Psoas muscle (tissue), 8 donors: ENCODE measurements at places on chromosomes 16 and 17. TPM values are rescaled to one million over a fixed set of nuclear protein-coding genes. Genes with fewer than 3 reads are reported as not detected.

Gene TBC1D3C
- total RNA-seq = not detected

- DNase-seq = no peak
Measured at GRCh38 chr17:58210922-58211321, 8.1 kb downstream of the MKS1 start.

GRCh38 chr17:82856361-82856760, 16.5 kb upstream of the ZNF750 start:
- DNase-seq = peak; percentile 10

Gene KRT25
- total RNA-seq = not detected

DNA sequence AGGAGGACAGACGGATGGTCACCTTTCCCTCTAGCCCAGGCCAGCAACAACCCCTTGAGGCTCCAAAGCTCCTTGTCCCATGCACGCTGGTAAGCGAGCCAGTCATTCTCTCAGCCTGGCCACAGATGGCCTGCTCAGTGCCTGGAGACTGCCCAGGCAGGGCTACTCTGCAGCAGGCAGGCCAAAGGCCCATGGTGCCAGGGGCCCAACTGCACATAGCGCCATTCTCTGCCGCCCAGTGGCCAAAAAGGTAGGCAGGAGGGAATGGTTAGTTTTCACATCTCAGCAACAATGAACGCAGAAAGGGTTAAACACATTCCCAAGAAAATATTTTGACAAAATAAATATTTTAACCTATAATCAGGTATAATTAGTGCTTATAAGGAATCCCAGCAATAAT, 7.7 kb upstream of the SREBF1 start:
- no peak for DNase-seq

Gene NOG
- total RNA-seq = 8.5 TPM

Gene SCNN1G
- not detected for total RNA-seq

DNA sequence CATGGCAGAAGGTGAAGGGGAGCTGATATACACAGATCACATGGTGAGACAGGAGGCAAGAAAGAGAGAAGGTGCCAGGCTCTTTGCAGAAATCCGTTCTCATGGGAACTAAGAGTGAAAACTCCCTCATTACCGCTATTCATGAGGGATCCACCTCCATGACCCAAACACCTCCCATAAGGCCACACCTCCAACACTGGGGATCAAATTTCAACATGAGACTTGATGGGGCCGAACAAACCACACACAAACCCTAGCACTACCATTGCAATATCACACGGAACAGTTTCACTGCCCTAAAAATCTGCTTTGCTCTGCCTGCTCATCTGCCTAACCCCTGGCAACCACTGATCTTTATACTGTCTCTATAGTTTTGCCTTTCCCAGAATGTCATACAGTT, 34.8 kb downstream of the C17orf67 start:
- DNase-seq = no peak

DNA sequence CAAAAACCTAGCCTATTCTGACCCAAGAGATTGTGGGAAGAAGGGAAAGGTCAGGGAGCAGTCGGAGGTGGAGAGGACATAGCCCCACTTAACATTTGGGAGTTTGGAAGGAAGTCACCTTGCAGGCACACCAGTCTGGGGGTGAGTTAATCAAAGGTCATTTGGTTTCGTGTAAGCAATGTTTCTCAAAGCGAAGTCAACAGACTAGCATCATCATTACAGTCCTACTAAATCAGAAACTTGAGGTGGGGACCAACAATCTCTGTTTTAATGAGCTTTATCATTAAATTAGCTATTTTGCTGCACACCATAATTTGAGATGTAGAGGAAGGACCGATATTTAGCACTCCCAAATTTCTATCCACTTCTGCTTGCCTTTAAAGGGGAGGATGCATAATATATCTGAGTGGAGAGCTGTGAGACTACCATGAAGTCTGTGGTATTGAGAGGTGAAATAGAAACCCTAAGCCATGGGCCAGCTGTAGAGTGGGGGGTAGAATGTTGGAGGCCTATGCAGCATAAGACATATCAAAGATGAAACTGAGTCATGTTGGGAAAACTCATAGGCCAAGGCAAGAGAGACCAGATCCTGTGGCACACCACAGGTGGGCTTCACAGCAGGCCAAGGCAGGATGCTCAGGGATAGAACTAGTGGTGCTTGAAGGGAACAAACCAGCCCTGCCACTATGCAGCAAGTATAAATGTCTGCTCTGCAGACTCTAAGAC, 141.7 kb upstream of the ANKFN1 start:
- DNase-seq = no peak

GRCh38 chr16:12349936-12350850, 373.7 kb downstream of the SNX29 start:
- DNase-seq = no peak

Gene ATXN2L
- 57.5 TPM for total RNA-seq

Gene THAP11
- 30.2 TPM for total RNA-seq

- no peak for DNase-seq
Measured at GRCh38 chr17:28199115-28199514, 119.9 kb upstream of the TMEM97 start.

DNA sequence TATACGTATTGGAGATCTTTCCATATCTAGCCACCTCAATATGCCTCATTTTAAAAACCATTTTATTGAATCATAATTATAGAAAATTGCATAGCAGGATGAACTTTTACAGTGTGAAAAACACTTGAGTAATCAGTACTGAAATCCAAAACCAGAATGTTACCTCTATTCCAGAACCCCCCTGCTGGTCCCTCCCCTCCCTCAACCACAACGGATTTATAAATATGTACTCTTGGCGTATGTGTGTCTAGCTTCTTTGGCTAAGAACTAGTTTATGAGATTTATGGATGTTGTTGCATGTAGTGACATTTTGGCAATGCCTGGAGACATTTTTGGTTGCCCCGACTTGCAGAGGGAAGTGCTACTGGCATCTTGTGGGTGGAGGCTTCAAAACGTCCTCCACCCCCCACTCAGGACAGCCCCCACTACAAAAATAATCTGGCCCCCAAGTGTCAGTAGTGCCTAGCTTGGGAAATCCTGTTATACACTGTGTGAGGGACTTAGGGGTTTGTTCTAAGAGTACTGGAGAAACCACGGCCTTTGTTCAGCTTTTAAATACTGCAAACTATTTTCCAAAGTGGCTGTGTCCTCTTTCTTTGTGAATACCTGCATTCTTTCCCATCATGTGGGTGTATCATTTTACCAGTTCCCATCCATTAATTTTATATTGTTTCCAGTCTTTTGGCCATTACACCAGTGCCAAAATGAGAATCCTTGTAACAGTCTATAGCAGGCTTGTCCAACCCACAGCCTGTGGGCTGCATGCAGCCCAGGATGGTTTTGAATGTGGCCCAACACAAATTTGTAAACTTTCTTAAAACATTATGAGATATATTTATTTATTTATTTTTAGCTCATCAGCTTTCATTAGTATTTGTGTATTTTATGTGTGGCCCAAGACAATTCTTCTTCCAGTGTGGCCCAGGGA, 23.7 kb downstream of the ITPRIPL2 start:
- no peak for DNase-seq

- no peak for DNase-seq
Measured at GRCh38 chr16:81987706-81988105, 23.6 kb downstream of the SDR42E1 start.

DNA sequence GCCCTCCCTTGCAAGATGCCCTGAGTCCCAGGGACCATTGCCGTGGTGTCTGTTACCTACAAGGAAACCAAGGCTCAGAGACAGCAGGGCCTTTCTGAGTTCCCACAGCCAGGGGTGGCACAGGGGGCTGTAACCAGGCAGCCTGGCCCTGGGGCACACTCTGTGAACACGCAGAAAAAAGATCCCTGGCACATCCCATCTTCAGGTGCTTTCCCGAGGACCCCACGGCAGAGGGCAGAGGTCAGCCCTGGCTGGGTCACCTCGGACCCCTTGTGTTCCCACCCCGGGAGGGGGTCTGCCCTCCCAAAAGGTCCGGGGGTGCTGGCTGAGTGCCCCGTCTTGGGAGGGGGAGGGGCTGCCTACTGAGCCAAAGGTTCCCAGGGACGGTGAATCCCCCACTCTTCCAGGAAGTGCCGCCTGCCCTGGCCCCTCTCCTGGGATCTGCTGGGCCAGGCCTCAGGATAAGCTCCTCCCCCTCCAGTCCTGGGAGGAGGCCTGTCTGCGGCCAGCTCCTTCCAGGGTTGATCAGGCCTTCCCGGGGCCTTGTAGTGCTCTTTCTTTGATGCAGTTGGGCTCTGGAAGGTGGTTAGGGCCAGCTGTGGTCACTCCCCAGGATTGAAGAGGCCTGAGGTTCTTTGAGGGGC, 8.1 kb downstream of the GLIS2 start:
- DNase-seq = peak; percentile 63

DNA sequence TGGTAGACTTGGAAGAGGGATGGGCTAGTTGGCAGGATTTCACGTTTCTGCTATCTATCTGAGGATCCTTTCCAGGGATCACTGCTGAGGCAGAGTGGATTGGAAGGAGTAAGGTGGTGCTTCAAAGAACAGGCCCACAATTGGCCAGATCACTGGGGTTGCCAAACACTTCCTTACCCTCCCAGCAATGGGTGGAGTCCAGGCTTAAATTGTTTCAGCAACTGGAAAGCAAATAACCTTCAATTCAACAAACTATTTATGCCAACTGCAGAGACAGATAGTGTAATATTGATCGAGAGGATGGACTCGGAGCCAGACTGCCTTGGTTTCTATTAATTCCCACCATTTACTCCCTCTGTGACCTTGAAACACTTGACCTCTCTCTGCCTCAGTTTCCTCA, 2.1 kb downstream of the ARRB2 start:
- no peak for DNase-seq

DNA sequence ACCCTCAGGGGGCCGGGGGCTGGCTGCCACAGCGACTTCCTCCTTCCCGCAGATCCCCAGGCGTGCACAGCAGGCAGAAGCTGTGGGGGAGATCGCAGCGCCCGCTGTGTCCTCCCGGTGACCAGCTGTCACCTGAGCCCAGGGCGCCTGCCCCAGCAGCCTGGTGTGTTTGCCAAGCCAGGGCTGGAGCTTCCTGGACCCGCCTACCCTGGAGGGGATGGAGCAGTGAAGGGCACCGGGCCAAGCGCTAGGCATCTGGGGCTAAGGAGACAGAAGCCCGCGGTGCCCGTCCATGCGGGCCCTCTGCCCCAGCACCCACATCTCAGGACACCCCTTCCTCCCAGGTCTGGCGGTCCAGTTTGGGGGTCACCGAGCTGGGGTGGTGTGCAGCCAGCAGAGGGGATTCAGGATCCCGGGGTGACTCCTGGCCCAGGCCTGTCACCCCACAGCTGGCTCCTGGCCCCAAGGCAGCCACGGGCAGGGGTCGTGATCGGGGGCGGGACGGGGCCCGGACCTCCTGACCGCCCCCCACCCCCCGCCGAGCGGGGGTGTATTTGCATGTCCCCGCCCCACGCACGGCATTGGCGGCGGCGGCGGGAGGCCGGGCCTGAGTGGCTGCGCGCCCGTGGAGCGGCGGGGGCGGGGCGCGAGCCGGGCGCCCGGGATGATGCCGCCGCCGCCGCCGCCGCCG, at the start of gene RAB26:
Gene RAB26, plus strand, starts transcription at position 645 of the 691 bp plus-strand sequence. CDS start 159 bp downstream, outside the sequence.
- DNase-seq = peak; percentile 94

Gene LCMT1
- 40.0 TPM for total RNA-seq

DNA sequence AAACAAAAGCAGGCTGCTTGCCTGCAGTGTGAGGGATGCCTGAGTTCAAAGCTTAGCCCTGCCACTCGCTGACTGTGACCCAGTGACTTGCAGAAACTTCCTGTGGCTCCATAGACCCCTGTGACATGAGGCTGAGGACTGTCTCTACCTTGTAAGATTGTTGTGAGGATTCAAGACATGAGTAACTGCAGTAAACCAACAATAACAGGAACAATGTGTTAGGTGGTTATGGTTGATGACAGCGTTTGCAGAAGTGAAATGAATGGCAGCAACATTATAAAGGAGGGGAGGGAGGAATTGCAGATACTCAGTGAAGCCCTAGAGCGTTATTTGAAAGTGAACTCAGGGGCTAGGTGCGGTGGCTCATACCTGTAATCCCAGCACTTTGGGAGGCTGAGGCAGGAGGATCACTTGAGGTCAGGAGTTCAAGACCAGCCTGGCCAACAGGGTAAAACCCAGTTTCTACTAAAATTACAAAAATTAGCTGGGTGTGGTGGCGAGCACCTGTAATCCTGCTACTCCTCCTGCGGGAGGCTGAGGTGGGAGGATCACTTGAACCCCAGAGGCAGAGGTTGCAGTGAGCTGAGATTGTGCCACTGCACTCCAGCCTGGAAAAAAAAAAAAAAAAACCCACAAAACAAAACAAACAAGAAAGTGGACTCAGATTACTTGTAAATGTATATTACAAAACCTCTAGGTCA, 33.5 kb upstream of the EMP2 start:
- no peak for DNase-seq

Gene MLKL
- total RNA-seq = 2.2 TPM

Gene CD79B
- 5.7 TPM for total RNA-seq

Gene MAF
- total RNA-seq = 52.3 TPM

DNA sequence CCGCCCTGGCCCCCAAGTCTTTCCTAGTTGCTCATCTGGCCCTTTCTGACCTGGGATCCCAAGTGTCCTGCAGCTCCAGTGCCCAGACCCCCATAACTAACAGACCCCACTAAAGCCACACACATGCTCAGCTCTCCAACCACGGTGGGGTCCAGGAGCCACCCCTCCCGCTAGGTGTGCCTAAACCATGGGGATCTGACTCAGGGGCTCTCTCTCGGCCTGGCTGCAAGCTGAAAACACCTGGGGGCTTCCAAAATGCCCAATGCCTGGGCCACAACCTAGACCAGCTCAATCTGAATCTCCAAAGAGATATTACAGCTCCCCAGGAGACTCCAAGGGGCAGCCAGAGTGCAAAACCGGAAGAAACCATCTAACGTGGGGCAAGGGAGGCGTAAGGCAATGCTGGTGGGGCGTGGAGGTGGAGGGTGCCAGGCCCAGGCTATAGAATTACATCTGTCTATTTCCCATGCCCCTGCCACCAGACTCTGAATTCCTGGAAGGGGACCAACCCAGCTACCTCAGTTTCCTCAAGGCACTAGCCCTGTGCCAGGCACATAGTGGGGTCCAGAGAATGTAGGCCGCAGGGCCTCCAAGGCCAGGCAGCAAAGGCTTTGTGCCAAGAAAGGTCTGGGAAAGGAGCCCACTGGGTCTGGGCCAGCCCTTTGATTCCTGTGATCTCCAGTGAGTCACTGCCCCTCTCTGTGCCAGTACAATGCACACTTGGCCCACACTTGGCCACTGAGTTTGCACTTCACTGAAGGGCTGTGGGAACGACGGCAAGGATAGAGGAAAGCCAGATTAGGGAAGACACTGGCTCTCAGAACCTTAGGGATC, 3.3 kb downstream of the CD2BP2 start:
- DNase-seq = peak; percentile 92

GRCh38 chr16:47581114-47581513, 120.0 kb downstream of the PHKB start:
- DNase-seq = no peak

Gene KRT31
- 4.6 TPM for total RNA-seq

Gene KRTAP4-3
- not detected for total RNA-seq

GRCh38 chr16:78727536-78727935, 628.1 kb downstream of the WWOX start:
- no peak for DNase-seq

Gene CD300E
- total RNA-seq = 0.49 TPM

Gene FBXL16
- 0.08 TPM for total RNA-seq

Gene TEKT5
- not detected for total RNA-seq

Gene TMEM88
- 21.0 TPM for total RNA-seq

DNA sequence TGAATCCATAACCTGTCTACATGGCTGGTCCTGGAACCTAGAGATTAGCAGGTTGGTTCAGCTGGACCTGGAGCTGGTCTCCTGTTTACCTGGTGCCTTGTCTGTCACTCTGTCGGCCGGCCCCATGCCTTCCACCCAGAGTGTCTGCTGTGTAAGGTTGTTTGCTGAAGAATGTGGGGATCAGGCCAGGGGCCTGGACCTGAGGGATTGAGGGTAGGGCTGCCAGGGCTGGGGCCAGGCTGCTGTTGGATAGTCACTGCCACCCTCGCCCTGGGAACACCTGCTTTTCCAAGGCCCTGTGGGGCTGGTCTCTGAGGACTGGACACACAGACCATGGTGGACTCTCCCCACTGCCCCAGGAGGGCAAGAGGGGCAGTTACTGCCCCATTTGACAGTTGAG, 1.4 kb downstream of the NHERF2 start:
- DNase-seq = no peak
